Omental fat pad (tissue), 4 donors: ENCODE measurements at places on chromosomes 11 and 22. TPM values are rescaled to one million over a fixed set of nuclear protein-coding genes. Genes with fewer than 3 reads are reported as not detected.

GRCh38 chr11:46978005-46978491 lies 41.5 kb downstream of the CSTPP1 start:
- DNase-seq: no peak

DNA sequence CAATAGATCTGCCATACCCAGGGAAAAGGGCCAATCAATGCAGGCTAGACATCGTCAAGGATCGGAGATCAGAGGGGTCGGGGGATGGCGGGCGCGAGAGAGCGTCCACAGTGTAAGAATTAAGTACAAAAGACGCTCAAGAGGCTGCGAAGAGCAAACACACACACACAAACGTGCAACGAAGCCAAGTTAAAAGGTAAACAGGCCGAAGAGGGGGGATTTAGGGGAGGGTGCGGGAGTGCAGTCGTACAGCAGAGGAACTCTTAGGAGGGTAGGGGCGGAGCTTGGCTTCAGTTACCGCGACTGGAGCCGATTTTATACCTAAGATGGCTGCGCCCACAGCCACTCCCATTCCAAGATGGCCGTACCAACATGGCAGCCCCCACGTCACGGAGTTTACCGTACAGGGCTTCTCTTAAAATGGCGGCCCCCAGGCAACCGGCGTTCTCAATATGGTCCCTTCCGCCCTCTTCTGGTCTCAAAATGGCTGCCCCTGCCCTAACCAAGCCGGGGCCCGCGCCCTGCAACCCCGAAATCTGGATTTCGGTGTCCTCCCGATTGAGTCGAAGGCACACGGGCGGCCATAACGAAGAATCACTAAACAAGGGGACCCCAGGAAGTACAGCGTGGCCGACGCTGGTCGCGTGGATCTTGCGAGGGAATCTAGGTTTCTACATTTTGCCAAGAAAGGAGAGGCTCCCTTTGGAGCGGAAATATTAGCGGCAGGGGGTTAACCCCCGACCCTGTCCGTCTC lies 1.9 kb downstream of the GNG3 start:
- peak; percentile 89 for DNase-seq

- DNase-seq: no peak
Observed at GRCh38 chr11:48093795-48094642, 113.7 kb downstream of the PTPRJ start.

Gene HOATZ
- total RNA-seq: not detected

Gene MS4A3
- not detected for total RNA-seq
